ENCODE measurements at places on chromosomes 7 and 10.

- DNase-seq, result peak; percentile 25
Measured at GRCh38 chr7:34823650-34824258, 165.7 kb downstream of the NPSR1 start.

- DNase-seq, result no peak
Measured at GRCh38 chr7:29858191-29858951, 52.1 kb downstream of the WIPF3 start.

DNA sequence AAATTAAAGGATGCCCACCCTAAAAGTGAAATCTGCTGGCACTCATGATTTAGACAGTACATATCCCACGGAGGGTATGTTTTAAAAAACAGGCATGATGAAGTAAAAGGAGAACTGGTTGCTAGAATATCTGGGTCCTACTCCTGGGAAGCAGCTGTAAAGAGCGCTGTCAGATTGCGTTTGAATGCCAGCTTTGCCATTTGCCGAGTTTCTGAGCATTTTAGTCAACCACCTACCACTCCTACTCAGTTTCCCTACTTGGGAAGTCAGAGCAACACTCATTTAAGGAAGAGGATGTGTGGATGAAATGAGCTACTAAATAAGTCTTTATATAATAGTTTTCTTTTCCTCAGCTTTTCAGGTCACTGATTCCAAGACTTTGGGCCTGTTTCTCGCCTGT is 1.1 kb upstream of the UMAD1 start:
- DNase-seq, result no peak

- DNase-seq, result no peak
Measured at GRCh38 chr7:51035716-51036115, 253.0 kb upstream of the GRB10 start.

DNA sequence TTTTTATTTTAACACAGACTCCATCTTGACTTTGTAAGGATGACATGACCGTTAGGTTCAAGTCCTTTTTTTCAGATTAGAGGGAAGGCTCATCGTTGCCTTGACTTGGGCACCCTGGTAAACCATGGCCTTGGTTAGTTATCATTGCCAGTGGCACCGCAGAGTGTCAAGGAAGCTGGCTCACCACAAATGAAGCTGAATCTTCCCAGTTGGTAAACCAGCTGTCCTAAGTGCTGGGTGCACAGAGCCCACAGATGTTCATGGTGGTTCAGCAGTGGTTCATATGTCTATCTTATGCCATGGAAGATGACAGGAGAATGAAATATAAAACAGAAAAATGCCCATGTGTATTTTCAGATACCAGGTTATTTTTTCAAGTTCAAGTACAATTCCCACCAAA is 273.6 kb downstream of the PLXDC2 start:
- DNase-seq, result no peak

DNA sequence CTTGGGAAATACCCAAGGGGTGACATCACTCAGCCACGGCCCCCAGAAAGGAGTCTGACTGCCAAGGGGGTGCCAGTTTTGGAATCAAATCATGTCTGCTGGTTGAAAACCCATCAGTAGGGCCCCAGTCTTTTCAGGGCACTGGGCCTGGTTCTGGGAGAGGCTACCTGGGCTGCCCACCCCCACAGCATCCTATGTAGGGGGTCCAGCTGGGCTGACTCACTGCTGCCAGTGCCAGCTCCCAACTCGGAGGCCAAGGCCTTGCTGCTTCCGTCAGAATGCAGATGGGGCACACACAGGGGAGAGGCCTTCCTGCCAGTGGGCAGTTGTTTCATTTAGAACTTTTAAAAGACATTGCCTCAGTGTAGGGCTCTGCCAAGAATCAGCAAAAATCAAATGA is 39.5 kb upstream of the DMBT1 start:
- DNase-seq, result no peak

DNA sequence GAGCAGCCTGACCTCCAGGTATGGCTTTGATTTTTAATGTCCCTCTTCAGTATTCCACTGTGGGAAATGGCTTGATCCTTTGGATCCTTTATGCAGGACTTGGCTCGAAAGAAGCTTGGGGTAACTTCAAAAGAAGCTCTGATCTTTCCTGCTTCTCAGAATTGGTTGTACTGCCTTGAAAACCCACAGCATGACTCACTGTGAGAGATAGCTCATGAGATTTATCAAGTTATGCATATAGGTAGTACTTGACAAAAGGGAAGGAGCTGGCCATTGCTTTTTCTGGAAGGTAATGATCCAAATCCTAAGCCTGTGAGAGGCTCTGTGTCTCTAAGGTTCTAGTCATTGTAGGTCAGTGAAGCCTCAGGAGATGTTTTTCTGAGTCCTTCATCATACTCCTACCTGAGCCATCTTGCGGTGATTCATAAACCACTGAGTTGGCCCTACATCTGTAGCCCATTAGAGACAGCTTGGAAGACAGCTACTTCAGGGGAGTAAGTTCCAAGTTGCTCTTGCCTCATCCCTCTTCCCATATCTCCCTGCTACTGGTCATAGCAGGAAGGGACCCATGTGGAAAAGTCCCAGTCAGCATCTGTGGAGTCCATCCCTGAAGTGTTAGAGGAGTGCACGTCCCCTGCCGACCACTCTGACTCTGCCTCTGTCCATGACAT is 36.7 kb upstream of the NFKB2 start:
- DNase-seq, result no peak

- DNase-seq, result no peak
Measured at GRCh38 chr10:125595911-125596310, 87.1 kb downstream of the TEX36 start.

GRCh38 chr7:83964318-83964717 is 230.3 kb downstream of the SEMA3A start:
- DNase-seq, result no peak

GRCh38 chr10:123044391-123044790 is 35.6 kb downstream of the ACADSB start:
- peak; percentile 3 for DNase-seq

GRCh38 chr7:64621656-64622055 is 44.3 kb upstream of the ZNF107 start:
- no peak for DNase-seq

DNA sequence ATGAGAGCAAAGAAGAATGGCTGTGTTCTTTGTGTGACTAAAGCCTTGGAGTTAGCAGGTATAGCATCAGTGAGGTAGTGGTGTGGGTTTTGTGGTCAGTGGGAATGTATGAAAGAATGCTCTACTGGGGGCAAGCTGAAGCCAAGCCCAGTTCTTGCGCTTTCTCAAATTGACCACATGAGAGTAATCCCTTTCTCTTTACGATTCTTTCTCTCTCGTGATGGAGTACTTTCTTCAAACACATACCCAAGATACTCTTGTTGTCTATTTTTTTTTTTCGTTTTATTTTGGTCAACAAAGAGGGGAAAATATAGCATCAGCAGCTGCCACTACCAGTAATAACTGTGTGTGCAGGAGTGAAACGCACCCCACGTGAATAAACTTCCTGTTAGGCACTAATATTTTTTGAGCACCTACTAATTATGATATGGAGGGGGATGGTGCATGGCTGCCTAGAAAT is 8.4 kb upstream of the PANK1 start:
- peak; percentile 85 for DNase-seq

GRCh38 chr10:27745732-27746396 is at the start of gene MKX:
MKX (minus strand) TSS chr10:27745819; CDS start chr10:27743415, 2,404 bp downstream.
- DNase-seq, result peak; percentile 41

- no peak for DNase-seq
Measured at GRCh38 chr7:16007911-16008310, 321.4 kb upstream of the MEOX2 start.

DNA sequence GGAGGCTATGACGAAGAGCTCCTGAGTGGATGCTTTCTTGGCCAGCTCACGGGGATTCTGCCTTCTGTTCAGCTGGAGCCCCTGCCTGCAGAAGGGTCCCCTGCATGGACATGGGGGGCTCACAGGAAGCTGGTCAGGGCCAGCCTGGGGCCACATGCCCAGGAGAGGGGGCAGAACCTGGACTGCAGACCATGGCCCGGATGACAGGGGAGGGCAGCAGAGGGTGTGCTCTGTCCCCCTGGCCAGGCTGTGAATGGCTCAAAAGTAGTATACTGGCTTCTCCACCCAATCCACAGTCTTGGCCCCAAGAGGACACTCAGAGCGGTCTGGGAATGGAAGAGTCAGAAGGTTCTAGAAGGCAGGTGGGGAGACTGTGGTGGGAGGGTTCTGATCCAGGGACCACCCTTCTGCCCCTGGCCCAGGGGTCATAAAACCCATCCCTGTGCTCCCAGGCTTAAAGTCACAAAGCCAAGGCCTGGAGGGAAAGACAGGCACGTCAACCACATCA is 40.3 kb downstream of the PPIF start:
- no peak for DNase-seq

GRCh38 chr10:121735263-121735662 is 137.0 kb upstream of the FGFR2 start:
- no peak for DNase-seq

GRCh38 chr7:42843205-42843800 is 68.6 kb downstream of the C7orf25 start:
- DNase-seq, result no peak
